Placental epithelial cell (primary cell): ENCODE measurements at places on chromosomes 2 and 18. TPM values are rescaled to one million over a fixed set of nuclear protein-coding genes. Genes with fewer than 3 reads are reported as not detected.

C2orf80 gene
- not detected in 2 replicates for total RNA-seq

WDCP gene
- 5.1 and 9.1 TPM in 2 replicates for total RNA-seq

DNAH7 gene
- total RNA-seq = 0.11 and 0.39 TPM in 2 replicates

SERPINB7 gene
- total RNA-seq = 0.79 and 15.1 TPM in 2 replicates

ERCC3 gene
- 38.0 and 45.1 TPM in 2 replicates for total RNA-seq

MAP4K3 gene
- 48.3 and 51.7 TPM in 2 replicates for total RNA-seq

KATNAL2 gene
- 2.3 and 11.0 TPM in 2 replicates for total RNA-seq

MC5R gene
- total RNA-seq = not detected in 2 replicates

LAMA1 gene
- 2.0 and 5.5 TPM in 2 replicates for total RNA-seq

FHOD3 gene
- 0.39 TPM in 1 of 2 replicates, not detected in the other for total RNA-seq

UGT1A3 gene
- total RNA-seq = 0.43 TPM in 1 of 2 replicates, not detected in the other

CGREF1 gene
- under 0.01 and 0.33 TPM in 2 replicates for total RNA-seq

GPR75 gene
- 3.5 and 5.2 TPM in 2 replicates for total RNA-seq

SIX3 gene
- not detected in 2 replicates for total RNA-seq

TMEM37 gene
- under 0.01 and 0.11 TPM in 2 replicates for total RNA-seq

TNFRSF11A gene
- under 0.01 TPM in 1 of 2 replicates, not detected in the other for total RNA-seq

CNDP1 gene
- not detected in 2 replicates for total RNA-seq

CYP27A1 gene
- total RNA-seq = 1.1 and 2.4 TPM in 2 replicates

GCG gene
- 0.39 TPM in 1 of 2 replicates, not detected in the other for total RNA-seq

C2orf76 gene
- total RNA-seq = 5.9 and 6.6 TPM in 2 replicates

NR4A2 gene
- total RNA-seq = under 0.01 and 0.43 TPM in 2 replicates

HNRNPLL gene
- total RNA-seq = 36.9 and 37.8 TPM in 2 replicates

EGR4 gene
- total RNA-seq = not detected in 2 replicates

AGFG1 gene
- 25.1 and 94.8 TPM in 2 replicates for total RNA-seq

POTEF gene
- not detected in 2 replicates for total RNA-seq

LBX2 gene
- 1.8 and 7.9 TPM in 2 replicates for total RNA-seq

SPP2 gene
- not detected in 2 replicates for total RNA-seq

C18orf63 gene
- total RNA-seq = not detected in 2 replicates

ZDBF2 gene
- 6.5 and 7.5 TPM in 2 replicates for total RNA-seq

SERPINB11 gene
- total RNA-seq = not detected in 2 replicates

THSD7B gene
- under 0.01 TPM in 2 replicates for total RNA-seq

SCN9A gene
- 0.11 TPM in 1 of 2 replicates, not detected in the other for total RNA-seq

DPP4 gene
- 83.2 and 98.4 TPM in 2 replicates for total RNA-seq

SCN7A gene
- total RNA-seq = not detected in 2 replicates

TUBA3E gene
- total RNA-seq = 0.22 and 0.39 TPM in 2 replicates

TACR1 gene
- not detected in 2 replicates for total RNA-seq
